NCI-H748 treated with DMSO at 0.1 percent for 48 hours (cell line): ENCODE measurements at places on chromosomes 4 and X.

GRCh38 chrX:136822337-136823095 is 41.8 kb upstream of the ARHGEF6 start:
- DNase-seq = no peak

DNA sequence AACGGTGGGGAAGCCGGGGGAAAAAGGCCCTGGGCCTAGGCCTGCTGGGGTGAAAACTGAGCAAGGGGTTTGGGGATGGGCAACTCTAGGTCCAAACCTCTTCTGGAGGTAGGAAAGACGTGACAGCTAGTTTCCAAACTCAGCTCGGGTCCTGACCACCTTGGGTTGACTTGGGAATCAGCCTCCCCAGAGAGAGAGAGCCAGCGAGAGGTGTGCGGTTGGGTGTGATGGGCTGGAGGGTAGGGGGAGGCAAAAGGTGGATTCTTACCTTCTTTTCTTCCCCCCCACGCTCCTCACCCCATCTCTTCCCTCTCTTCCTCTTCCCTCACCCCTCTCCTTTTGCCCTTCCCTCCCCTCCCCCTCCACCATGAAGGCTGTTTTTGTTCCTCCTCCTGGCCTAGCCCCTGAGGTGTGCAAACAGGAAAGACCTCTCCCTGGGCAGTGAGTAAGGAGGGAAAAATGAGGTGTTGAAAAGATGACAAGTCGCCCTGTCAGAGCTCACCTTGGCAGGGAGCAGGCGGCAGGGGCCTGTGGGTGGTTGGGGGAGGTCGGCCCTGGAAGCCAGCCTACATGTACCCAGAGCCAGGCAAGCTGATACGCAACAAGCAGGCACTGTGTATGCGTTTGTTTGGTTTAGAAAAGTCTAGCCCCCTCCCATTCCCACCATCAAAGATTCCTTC is 14.8 kb downstream of the PJA1 start:
- DNase-seq = no peak

DNA sequence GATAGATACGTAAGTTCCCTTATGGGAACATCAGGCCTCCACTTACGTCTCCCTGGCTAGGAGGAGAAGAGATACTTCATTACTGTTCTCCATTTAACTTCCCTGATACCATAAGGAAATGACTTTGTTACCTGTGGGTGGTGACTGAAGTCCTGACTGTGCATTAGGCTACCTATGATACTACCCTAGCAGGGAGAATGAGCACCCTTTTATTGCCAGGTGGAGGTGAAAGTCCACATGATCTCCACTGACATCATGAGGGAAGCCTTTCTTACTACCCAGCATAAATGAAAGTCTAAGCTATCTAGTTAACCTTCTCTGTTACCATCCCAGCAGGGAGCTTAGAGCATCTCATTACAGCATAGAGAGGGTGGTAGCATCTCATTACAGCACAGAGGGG is 24.4 kb upstream of the LAMTOR3 start:
- DNase-seq = no peak

GRCh38 chr4:2875556-2875955 is 31.9 kb downstream of the ADD1 start:
- no peak for DNase-seq

- no peak for DNase-seq
Measured at GRCh38 chrX:112644713-112645112, 35.0 kb downstream of the LHFPL1 start.

DNA sequence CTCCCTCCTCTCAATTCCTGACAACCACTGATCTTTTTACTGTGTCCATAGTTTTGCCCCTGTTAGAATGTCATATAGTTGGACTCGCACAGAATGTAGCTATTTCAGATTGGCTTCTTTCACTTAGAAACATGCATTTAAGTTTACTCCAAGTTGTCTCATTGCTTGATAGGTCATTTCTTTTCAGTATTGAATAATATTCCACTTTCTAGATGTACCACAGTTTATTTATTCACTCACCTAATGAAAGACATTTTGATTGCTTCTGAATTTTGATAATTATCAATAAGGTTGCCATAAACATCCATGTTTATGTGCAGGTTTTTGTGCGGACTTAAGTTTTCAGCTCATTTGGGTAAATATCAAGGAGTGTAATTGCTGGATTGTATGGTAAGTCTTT is 38.5 kb downstream of the SLC9B1 start:
- no peak for DNase-seq

- no peak for DNase-seq
Measured at GRCh38 chr4:155639704-155640523, 26.7 kb upstream of the GUCY1A1 start.

DNA sequence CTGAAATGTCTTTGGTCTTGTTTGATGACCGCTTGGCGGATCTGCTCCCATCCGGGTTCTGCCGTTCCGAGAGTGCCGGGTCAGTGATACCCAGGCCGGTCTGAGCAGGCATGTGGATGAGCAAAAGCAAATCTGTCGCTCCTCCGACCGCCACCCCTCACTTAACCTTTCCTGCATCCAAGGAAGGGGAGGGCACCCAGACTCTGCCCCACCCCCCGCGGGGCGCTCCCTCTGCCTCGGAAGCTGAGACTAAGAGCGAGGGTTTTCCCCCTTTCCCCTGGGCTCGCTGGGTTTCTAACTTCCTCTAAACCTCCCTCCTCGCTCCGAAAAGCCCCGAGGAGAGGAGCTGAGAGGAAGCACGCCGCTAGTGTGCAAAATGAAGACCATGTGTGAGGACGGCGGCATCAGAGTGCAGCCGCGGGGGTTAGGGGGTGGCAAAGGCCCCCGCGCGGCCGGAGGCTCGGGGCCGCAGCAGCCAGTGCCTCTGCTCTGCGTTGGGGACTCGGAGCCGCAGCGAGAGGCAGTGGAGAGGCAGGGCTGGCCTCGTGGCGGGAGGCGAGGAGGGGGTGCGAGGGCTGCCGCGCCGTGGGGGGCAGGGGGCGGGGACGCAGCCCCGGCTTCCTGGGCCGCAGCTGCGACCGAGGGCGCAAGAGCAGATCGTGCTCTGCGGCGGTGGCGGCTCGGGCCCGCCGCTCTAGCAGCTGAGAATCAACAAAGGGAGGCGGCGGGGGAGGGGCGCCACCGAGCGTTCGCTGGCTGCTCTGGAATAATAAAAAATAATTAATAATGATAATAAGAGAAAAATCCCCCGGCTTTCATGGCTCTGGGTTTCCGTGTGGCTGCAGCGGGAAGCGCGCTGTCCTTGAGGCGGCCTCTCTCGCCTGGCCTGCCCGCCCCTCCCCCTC is 55.8 kb upstream of the BCOR start:
- no peak for DNase-seq

DNA sequence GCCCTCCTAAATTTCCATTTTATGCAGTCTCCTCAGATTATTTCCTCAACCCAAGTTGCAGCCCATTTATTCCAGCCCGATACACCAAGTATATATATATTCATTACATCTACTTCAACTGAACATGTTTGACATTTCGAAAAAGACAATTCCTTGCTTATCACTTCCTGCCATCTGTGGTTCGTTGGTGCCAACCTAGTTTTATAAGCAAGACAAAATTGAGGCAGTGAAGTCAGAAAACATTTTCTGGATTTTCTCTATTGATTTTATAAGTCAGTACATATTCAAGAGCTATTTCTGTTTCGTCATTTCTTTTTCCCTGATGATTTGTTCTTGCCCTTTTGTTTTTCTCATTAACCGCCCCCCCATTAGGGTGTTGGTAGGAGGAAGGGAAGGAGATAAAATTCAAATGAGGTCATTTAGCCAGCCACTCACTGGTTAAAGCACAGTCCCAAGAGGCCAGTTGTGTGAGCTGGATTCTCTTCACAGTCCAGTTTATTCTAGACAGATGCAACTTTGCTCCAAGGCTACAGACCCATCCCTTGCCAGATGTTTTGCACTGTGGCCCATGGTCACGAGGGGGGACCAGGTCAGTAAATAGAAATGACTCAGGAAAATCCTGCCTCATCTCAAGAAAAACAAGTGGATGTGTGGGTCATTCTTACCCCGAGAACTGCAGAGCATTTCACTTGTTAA is 20.3 kb upstream of the VEGFD start:
- no peak for DNase-seq

DNA sequence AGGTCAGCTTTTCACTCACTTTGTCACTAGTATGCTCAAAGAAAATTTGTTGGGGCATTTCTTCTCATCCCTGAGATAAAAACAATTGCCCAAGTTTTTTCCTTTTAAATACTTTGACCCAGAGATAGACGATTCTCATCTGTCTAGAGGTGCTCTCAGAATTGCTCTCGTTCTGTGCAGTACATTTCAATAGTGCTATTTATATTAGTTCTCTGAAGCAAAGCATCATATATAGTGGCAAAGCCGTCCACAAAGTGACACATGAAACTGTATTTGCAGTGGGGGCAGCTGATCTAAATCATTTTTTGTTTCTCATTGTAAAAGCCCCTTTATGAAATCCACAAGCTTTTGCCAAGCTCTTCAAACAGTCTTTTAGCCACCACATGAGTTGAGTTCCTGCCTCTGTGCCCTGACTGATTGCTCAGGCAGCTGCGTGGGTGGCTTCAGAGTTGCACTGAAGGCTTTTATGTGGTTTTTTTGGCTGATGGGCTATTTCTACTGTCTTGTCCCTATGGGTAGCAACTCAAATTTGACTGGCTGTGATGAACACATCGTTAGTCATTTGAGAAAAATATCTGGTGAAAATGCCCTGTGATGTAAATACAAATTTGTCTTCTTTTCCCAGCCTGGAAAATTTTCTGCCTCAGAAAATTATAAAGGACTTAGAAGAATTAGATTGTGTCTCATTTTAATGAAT is 119.1 kb upstream of the OTUD4 start:
- no peak for DNase-seq
